Foreskin keratinocyte (primary cell): ENCODE measurements at places on chromosomes 6 and 20.

DNA sequence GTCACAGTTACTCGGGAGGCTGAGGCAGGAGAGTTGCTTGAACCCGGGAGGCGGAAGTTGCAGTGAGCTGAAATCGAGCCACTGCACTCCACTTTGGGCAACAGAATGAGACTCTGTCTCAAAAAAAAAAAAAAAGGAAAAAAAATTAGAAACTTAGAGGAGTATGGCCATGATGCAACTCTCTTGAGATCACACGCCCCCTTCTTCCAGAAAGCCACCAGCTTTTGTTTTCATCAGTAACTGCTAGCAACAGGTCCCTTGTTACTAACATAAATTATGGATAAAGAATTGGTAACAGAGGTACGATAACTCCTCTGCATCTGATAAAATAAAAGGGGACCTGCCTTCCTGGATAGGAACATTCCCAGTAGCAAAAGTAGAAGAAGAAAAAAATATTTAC lies 308.2 kb downstream of the CD83 start:
- DNase-seq, result no peak

DNA sequence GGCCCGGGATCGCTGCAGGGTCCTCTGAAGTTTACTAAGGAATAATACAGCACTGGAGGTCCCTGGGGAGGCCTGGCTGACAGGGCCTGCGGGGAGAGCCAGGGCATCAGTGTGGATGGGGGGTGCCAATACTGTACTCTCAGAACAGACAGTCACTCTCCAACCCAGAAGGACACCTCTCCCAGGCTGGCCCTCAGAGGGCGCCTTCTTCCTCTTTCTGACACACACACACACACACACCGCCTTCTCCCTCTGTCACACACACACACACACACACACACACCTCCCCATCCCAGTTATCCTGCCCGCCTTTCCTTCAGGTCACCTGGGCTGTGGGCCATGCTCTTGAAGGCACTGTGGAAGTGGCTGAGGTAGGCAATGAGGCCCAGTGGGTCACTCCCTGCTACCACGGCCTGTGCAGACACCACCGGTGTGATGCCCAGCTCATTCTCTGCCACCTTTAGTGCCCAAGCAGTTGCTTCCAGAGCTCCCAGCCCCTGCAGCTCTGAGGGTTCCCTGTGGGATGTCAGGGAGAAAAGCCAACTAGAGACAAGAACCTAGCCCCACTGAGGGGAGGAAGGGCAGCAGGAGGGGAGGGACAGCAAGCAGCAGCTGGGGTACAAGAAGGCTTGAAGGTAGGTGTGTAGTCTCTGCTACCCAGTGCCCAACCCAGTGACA lies 7.5 kb downstream of the SMPD2 start:
- no peak for DNase-seq

- peak; percentile 8 for DNase-seq
These were observed 1223.6 kb upstream of the GJE1 start for GRCh38 chr6:140909156-140909555.

GRCh38 chr6:157079771-157080170 lies 243.5 kb downstream of the TMEM242 start:
- DNase-seq, result no peak
